ENCODE measurements at places on chromosomes 2 and 18.
A peak's percentile ranks its signal among the peaks of the same experiment; 100 is the strongest.

DNA sequence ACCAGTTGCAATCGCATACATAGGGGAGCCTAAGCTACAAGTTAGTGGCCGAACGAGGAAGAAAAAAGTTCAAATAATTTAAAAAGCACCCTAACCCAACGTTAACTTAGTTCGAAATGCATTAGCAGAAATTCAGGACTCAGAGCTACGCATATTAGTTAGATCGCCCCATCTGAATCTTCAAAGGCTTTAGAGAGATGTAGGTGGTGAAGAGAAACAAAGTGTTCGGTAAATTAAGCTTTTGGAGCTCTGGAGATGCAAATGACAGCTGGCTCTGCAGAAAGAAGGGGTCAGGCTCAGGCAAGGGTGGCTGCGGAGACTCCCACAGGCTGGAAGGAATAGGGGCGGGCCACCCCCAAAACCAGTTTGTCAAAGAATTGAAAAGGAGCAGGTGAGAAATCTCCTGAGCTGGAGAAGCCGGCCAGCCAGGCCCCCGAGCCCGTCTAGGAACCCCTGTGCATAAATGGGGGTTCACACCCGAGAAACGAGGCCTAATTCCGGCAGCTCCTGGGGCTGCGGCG lies 621 bp downstream of the TXNL1 start:
- DNase-seq: peak; percentile 30

DNA sequence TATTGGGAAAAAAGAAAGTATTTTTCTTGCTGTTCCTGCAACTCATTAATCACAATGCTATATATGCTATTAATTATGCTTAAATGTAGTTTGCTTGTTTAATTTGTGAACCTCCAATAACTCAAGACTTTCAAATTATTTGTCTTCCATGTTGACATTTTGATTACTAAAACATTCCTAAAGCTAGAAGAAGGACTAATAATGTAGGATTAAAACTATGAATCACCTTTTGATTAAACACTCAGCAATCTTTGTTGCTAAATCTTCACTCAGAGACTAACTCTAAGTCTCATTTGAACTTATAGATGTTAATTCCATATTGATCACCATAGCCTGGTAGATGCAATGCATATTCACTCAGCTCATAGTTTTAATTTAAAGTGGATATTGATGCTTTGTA lies 524.6 kb upstream of the ZEB2 start:
- no peak for DNase-seq

DNA sequence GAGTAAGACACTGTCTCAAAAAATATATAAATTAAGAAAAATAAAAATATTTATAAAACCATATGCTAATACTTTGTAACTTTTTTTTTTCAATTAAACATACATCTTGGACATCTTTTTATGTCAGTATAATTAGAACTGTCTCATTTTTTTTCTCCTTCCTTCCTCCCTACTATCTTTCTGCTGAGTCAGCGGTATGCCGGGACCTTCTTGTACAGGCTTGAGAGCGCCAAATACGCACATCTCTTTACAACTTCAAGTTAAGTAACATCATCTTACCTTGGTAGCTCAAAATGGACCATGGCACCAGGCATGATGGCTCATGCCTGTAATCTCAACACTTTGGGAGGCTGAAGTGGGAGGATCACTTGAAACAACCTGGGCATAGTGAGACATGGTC lies 153.4 kb downstream of the FAM161A start:
- no peak for DNase-seq

DNA sequence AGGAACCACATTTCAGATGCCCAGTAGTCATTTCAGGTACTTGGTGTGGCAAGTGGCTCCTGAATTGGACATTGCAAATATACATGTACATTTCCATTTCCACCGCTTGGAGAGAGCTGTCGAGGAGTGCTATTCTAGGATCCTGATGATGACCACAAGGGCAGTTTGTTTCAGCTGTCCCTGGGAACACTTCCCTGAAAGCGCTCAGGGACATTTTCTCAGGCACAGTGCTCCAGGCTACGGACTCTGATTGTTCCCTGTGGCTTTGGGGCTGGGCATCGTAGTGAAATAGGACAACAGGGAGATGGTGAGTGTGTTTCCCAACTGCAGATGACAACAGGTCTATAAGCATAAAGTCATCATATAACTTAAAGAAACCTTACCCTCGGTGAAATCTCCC lies 3.1 kb downstream of the DBI start:
- DNase-seq: no peak

DNA sequence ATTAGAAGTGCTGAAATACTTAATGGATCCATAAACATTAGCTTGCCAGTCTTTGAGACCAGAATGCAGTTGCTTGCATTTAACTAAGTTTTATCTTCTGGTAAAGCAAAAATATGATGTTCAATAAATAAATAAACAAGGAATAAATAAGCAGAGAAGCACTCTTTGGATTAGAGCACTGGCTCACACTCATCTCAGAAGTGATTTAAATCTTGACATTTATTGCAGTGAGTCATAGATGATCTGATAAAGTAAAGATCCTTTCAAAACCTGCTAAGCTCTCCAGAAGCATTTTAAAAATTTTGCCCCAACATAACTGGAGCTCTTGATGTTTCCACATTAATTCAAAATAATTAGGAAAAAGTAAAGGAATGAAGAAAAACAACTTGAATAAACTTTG lies 66.8 kb downstream of the KYNU start:
- no peak for DNase-seq

- no peak for DNase-seq
Observed at GRCh38 chr18:24611075-24611474, 150.6 kb downstream of the HRH4 start.

GRCh38 chr2:233053928-233054784 lies 6.0 kb upstream of the INPP5D start:
- DNase-seq: peak; percentile 47

DNA sequence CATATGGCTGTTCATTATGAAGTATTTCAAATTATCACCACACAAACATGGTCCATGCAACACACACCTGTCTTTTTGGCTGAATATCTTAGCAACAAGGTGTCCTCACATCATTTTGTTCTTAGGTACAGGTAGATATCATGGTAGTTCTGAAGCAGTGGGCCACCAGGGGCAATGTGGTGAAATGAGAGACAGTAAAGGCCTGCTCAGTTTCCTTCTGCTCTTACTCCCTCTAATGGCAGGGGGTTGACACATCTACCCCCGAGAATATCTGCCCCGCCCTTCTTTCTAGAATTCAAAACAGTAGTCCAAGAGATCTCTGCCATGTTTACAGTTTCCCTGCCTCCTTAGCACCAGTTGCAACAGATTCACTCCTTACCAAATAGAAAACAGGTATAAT lies 147.0 kb upstream of the KLHL14 start:
- peak; percentile 49 for DNase-seq

- DNase-seq: no peak
Observed at GRCh38 chr2:86368161-86368824, 30.9 kb upstream of the REEP1 start.

GRCh38 chr2:237782181-237782580 lies 16.4 kb upstream of the RBM44 start:
- no peak for DNase-seq

DNA sequence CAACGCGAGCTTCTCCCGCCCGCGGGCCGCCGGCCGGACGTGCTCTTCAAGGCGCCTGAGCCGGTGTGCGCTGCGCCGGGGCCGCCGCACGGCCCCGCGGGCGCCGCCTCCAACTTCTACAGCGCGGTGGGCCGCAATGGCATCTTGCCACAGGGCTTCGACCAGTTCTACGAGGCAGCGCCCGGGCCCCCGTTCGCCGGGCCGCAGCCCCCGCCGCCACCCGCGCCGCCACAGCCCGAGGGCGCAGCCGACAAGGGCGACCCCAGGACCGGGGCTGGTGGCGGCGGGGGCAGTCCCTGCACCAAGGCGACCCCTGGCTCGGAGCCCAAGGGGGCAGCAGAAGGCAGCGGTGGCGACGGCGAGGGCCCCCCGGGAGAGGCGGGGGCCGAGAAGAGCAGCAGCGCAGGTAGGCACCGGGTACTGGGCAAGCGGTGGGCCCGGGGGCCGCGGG lies 676 bp downstream of the HOXD11 start:
- no peak for DNase-seq

GRCh38 chr2:33077311-33077710 lies 130.6 kb downstream of the LTBP1 start:
- DNase-seq: no peak

- DNase-seq: no peak
Observed at GRCh38 chr18:22132763-22133162, 36.6 kb upstream of the GATA6 start.

DNA sequence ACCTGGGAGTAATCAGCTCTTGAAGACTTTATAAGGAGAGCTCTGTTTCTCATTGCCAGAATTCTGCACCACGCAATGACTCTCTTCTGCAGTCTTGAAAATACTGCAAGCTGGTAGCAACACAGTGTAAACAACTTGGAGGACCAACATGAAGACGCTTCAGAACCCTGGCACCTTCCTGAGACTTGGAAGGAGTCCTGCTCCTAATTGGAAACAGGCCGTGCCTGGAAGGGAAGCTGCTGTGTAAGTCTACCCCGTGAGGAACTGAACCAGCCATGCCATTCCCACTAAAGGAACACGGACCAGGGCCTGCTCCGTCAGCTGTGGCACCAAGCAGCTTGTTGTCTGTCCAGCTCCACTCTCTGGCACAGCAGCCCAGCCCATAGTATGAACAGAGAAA lies 171.1 kb downstream of the PAX3 start:
- DNase-seq: no peak

DNA sequence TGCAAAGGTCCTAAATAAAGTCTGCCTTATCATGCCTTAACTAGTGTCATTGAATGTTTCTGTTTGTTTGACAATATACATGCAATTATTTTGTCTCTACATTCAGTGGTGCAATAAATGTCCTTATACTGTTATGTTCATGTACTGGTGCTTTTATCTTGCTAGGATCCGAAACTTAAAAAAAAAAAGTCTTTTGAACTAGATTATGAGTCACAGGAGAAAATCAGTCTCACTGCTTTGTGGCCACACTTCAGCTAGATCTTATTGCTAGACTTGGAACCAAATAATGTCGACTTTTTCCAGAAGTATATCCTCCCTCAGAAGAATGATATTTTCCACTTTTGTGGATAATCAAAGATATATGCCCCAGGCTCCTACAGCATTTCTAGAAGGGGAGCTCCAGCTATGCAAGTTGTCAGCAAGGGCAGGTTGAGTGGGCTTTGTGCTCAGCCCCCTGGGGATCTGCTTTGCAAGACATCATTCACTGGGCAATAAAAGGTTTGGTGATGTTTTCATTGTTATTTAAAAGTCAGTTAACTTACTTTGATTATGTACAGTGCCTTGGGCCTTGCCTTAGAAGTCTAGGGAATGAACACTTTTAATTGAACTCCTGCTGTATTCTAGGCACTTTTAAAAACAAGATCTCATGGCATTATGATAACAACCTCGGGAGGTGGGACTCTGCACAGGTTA lies 157.1 kb upstream of the LRRTM1 start:
- no peak for DNase-seq
